ENCODE measurements at places on chromosomes 7 and 10.

- no peak for DNase-seq
Observed at GRCh38 chr10:77560471-77560870, 77.1 kb downstream of the KCNMA1 start.

DNA sequence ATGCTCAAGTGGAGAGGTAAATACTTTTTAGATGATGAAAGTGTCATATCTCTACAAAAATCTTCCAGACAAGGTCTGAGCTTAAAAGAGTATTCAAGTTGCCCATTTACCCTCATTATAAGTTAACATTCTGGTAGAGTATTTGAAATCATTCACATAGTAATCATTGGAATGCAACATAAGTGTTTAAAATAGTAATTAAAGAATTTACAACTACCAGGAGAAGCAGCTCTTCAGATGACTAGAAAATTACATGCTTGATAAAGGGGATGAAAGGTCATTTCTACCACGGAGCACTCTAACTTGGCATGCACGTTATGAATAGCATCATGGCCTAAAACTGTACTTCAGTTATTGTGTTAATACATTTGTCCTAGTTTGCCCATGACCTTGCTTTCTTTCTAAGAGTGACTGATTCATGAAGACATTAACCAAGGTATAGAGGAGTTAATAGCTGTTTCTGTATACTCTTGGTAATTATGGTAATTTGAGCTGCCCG, 120.0 kb downstream of the SEMA3E start:
- DNase-seq, result no peak

- DNase-seq, result no peak
Observed at GRCh38 chr7:54332301-54332700, 209.9 kb upstream of the VSTM2A start.

- no peak for DNase-seq
Observed at GRCh38 chr7:90570373-90570959, 25.7 kb upstream of the CDK14 start.

DNA sequence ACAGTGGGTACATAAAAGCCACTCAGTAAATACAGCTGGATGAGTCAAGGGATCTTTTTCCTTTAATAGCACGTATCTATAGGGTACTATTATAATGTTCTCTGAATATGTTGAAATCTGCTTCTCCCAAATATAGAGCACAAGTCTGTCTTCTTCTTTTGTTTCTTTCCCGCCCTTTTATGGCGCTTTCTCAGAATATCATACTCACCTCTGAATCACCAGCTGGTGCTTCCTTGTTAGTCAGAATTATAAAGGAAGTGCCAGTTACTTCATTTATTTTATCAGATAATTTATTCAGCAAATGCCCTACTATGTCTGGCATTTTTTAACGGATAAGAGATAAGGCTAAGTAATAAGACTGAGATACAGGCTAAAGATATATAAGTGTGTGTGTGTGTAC, 772.9 kb downstream of the SORCS3 start:
- no peak for DNase-seq

DNA sequence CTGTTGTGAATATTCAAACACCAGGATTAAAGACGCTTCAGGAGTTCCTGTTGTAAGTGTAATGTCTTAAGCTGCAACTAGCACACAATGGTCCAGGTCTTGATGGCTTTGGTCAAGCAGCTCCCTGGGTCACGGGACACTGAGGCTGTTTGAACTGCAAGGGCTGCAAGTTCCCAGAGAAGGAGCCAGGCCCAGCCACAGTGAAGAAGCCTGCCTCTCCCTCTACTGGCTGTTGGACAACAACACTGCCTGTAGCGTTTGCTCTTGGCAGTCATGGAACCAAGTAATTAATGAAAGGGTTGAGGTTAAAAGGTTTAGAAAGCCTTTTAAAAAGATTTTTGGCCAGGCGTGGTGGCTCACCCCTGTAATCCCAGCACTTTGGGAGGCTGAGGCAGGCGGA, 31.9 kb upstream of the GUSB start:
- DNase-seq, result no peak

DNA sequence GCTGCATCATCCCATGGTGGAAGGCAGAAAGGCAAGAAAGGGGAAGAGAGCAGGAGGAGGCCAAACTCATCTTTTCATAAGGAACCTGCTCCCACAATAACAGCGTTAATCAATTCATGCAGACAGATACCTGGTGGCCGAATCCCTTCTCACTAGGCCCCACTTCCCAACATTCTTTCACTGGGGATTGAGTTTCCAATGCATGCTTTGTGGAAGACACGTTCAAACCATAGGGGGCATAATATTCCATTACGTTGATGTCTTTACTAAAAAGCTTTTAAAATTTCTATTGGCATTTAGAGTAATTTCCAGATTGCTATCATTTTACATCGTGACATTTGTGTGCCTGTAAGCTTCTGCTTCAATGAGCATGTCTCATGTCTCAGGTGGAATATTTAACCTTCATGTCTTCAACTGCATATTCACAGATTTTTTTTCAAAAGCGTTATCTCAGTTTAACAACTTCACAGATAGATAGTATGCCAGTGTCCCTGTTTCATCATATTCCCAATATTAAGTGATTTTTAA, 88.5 kb downstream of the LHFPL3 start:
- no peak for DNase-seq

DNA sequence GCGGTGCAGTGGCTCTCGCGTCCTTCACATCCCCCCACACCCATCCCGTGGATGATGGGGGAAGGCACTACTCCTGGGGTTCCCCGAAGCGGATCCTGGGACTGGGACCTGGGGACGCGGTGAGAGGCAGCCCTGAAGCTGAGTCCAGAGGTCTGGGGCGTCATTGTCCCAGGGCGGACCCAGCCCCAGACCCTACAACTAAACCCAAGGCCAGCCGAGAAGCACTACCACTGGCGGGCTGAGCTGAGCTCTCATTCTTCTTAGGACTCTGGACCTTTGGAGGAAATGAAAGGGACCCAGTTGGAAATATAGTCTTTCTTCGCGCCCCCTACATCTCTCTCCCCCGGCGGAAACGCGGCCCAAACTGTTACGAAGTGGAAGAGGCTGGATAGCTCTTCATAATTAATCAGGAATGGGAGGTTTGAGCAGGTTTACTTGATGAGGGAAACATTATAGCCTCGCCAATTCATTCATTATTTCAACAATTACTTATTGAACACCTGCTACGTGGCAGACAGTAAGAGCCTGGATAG, 389 bp upstream of the FBXL15 start:
- no peak for DNase-seq

DNA sequence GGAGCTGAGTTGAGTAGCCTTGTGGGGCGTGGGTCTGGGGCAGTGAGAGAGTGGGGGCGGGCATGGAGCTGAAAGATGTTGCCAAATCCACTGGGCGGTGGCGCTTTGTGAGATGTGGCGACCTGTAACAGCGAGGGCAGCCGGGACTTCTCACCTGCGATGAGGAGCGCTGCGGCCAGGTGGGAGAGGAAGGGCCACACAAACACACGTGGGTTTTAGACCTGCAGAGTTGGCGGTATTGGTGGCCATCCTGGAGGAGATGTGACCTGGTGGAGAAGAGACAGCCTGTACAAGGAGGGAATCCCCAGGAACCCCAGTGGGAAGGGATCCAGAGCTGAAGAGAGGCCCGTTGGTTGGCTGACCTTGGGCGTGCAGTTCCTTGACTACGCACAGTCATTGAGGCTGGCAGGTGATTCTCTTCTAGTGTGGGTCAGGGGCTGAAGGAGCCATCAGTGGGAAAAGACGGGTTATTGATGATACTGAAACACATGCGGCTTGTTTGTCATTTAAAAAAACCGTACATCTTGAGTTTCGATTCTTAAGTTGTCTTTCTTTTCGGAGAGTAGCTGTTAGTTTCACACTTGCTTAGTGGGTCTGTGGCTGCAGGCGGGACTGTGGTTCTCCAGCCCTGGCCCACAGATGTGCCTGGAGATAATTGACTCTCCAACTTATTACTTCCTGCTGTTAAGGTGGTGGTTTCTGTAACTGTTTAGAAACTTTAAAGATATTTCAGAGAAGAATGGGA, 2.4 kb downstream of the CHST12 start:
- DNase-seq, result no peak

- DNase-seq, result no peak
Observed at GRCh38 chr7:150896562-150897209, 44.4 kb downstream of the AOC1 start.

DNA sequence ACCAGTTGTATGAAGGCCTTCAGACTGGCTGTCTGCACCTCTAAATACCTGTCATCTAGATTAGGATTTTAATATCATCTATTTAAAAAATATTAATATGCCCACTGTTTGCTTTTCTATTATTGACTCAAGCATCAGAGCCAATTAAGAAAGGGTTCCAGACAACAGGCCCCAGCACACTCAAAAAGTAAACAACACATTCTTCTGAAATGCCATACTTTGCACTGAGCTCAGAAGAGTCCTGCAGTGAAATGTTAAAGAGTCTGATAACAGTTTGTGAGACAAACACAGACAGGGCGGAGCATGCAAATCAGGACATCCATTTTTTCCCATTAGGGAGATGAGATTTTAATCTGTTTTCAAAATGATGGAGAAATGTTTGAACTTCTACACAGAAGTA, 45.9 kb upstream of the KLF6 start:
- DNase-seq, result no peak

Measured in GOT3 (cell line).